ENCODE measurements at places on chromosomes 4 and X.

GRCh38 chr4:148847544-148848255, 405.5 kb upstream of the NR3C2 start:
- DNase-seq = no peak

GRCh38 chr4:147054228-147054872, 108.7 kb upstream of the TTC29 start:
- DNase-seq = no peak

DNA sequence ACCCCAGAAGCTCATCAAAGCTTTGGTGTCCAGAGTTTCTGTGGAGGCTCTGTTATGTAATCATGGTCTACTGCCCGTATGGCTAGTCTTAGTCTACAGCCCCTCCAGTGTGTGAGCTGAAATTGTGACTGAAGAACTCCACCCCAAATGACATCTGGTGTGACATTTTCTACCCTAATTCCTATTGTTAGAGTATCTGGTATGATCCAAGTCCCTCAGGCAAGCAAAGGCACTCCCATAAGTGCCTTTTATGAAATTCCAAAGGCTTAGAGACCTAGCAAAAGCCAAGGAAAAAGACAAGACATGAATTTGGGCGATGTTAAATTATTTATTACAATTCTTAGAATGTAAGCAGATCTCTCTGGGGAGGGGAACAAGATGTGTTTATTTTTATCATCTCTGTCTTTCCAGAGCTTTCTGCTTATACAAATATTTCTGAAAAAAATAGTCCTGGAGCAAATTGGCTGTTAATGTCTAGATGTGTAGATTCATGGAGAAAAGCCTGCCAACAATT, 417.4 kb downstream of the CCSER1 start:
- DNase-seq = no peak

DNA sequence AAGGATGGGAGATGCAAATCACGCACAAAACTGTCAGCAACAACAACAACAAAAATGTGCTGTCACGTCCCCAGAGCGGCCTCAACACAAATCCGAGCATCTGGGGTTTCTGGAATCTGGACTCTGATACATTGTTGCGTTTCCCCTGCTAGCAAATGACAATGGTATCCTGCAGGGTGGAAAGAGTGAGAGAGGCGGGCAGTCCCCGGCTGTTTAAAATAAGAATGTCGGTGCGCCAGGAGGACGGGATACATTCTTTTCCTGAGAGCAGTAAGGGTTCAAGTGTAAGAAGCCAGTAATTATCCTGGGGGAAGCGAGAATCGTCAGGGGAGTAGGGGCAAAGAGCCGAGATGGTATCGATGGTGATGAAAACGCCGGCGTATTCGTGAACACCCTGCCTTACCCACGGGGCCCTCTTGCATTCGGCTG, 310.2 kb downstream of the ASMT start:
- DNase-seq = no peak

- DNase-seq = no peak
These were observed 43.9 kb upstream of the PDGFRA start for GRCh38 chr4:54185044-54185780.

DNA sequence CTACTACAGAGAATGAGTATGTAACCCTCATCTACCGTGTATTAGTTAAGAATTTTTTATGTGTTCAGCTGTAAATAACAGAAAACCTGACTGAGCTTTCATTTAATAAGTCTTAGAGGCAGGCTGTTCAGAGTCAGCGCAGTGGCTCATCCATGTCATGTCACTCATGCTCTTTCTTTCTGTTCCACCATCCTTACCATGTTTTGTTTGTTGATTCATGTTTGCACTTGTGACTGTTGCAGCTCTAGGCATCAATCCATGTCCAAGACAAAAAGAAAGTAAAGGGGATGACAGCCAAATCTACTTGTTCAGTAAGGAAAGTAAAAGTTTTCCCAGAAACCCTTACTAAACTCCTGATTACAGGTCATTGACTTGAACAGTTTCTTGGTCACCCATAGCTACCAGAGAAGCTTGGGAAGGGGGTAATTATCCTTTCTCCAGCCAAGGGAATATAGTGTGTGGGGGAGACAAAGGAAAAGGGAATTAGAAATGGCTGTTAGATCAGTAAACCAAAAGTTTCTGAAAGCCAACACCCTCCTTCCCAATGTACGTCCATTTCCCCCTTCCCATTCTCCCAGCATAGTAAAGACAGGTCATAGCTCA, 9.0 kb downstream of the ART3 start:
- DNase-seq = no peak

DNA sequence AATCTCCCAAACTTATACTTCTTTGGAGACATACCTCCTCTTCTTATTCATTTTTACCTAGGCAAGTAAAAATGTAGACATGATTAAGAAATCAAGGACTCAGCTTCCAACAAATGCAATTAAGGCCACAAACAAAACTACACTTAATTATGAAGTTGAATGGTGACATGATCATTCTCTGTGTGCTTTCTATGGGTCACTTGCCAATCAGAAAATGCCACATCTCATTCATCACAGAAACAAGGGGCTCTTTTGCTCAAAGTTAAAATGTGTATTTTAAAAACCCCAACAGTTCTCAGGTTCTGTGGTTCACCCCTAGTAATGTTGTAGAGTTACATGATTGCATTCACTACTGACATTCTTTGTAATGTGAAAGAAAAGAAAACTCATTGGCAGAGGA, 273.5 kb downstream of the DCHS2 start:
- DNase-seq = no peak

GRCh38 chr4:128737098-128737513, 72.4 kb upstream of the JADE1 start:
- no peak for DNase-seq

DNA sequence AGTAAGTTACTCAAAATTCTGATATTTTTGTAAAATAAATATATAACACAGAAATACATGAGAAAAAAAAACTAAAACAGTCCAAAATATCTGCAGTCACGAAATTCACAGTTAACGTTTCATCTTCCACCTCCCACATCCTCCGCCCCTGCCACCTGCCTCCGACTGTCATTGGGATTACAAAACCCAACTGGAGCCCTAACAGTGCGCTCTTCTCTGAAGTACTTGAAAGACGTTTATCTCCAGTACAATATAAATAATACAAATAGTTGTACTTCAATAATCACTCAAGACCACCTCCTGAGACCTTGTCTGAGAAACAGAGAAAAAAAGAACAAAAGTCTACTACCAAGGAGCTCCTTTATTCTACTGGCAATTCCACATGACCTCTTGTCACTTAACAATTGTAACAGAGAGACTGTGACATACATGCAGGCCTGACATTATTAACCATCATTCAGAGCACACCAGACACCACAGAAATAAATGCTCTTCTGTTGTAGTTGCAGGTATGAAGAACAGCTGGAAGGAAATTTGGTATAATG, 280.6 kb downstream of the PPP3CA start:
- DNase-seq = no peak

GRCh38 chrX:135585153-135585552, 64.7 kb downstream of the INTS6L start:
- DNase-seq = no peak

Measured in GM06990 (cell line).